ENCODE measurements at places on chromosomes 4 and X.

DNA sequence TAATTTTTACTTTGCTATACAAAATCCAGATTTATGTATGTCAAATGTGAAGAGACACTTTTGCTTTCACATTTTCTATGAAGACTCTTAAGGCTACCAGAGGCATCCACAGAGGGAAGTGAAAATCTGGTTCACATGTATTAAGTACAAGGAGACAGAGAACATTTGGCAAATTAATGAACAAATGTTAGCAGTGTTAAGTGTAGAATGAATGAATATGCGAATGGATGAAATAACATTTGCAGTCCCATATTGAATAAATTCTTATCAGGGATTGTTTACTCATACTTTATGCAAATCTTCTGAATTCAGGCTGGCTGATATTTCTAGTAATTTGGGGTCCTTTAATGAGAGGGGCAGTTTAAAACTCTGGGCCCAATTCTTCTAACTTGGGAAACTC is 159.9 kb downstream of the LDB2 start:
- no peak for DNase-seq

DNA sequence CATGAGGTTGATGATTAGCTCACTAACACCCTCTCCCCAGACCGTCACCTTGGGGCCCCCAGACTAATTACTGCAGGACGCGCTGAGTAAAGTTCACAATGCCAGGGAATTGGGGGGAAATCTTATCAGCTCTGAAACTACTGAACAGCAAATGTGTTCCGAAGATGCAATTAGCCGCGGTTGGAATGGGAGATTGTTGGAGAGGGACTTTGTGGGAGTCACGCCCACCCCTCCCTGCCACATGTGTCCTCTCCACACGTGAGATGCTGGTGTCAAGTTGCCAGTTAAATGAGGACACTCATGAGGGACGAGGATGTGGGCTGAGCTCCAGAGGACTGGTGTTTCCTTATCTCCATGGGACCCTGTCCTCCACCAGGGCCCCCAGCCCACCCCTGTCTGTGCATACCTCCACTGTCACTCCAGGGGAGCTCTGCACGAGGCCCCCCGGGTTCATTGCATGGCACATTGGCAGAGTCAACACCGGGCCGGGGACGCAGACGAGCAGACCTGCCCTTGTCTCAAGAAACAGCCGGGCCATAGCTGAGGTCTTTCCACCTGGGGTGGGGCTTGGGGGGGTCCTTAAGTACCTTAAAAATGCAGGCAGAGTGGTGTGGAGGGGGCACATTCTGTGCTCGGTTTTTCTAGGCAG is 175.4 kb upstream of the PSAPL1 start:
- no peak for DNase-seq

- peak; percentile 80 for DNase-seq
Observed at GRCh38 chr4:1351854-1352566, 5.0 kb downstream of the UVSSA start.

DNA sequence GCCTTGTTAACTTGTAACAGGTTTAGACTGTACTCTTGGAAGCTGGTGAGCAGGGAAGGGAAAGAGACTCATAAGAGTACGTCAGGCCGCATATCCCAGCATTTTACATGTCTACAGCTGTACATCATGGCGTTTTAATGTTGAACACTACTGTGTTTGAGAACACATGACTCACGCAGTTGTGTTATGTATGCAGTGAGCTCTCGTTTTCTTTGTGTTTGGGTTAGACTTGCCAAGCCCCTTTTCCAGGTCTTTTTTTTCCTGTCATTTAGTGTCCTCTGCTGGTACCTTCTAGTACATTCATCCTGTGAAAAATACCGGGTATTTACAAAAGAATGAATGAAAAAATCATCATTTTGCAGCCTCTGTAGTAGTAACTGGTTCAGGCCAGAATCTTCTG is 35.3 kb downstream of the SMS start:
- no peak for DNase-seq

GRCh38 chr4:111873801-111874200 is 271.5 kb upstream of the FAM241A start:
- no peak for DNase-seq

- no peak for DNase-seq
Observed at GRCh38 chr4:52752936-52753335, 1.7 kb upstream of the ERVMER34-1 start.

- DNase-seq = no peak
Observed at GRCh38 chr4:100288811-100289529, 98.7 kb upstream of the DDIT4L start.

GRCh38 chrX:18354369-18355223 is at the start of gene SCML2:
Gene SCML2 (minus strand): TSS chrX:18354688. CDS start chrX:18334071, 20,617 bp downstream.
- peak; percentile 21 for DNase-seq

- DNase-seq = no peak
Observed at GRCh38 chr4:25310803-25311166, 1.8 kb upstream of the ZCCHC4 start.

DNA sequence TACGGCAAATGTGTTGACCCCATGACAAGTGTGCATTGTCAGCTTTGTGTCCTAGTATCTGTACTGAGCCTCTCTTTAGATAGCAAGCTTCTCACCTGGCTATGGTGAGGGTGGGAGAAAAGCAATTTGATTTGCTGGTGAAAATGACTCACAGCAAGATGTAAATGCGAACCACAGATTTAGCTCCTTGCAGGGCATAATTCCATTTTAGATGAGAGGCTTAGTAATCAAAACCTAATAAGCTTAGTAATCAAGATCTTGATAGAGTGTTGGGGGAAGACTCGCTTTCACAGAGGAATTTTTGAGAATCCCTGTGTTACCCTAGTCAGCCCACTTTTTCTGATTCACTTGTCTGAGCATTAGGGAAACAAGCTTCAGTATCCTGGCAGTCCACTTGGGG is 7.7 kb upstream of the OCIAD2 start:
- DNase-seq = no peak

- no peak for DNase-seq
Observed at GRCh38 chr4:86652332-86652932, 58.3 kb downstream of the PTPN13 start.

DNA sequence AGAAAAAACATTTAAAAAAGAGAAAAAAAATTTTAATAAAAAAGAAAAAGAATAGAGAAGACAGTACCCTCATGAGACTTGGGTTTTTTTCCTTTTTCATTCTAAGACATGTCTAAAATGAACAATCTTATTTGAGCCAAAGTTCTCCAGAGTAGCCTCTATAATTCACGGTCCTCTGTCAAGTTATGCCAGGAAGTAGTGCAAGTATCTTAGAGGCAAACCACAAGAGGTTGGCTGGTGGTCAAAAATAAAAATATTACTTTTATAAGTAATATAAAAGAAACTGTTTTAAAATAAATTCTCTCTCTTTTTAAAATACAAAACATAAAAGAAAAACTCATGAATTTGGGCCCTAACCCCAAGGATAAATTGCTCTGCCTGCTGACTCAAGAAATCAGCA is 26.5 kb downstream of the HNRNPDL start:
- DNase-seq = no peak

GRCh38 chrX:79082899-79083298 is 61.6 kb upstream of the GPR174 start:
- DNase-seq = no peak

GRCh38 chr4:99090481-99091215 is 2.1 kb upstream of the ADH5 start:
- no peak for DNase-seq

DNA sequence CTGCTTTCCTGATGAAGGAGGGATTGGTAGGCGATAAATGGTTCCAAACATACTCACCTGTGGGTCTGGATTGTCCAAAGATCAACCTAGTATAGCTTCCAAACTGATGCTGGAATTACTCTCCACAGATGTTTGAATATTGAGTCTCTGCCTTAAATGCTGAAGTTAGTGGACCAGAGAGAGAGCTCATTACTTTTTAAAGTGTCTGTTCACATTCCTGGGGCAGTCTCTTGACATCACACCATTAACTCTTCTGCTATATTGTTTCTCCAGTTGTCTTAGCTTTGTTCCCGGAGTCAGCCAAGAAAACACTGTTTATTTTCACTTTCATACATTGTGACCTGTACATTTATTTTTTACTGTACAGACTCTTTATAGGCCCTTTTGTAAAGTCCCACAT is 35.4 kb downstream of the ARHGEF38 start:
- no peak for DNase-seq

DNA sequence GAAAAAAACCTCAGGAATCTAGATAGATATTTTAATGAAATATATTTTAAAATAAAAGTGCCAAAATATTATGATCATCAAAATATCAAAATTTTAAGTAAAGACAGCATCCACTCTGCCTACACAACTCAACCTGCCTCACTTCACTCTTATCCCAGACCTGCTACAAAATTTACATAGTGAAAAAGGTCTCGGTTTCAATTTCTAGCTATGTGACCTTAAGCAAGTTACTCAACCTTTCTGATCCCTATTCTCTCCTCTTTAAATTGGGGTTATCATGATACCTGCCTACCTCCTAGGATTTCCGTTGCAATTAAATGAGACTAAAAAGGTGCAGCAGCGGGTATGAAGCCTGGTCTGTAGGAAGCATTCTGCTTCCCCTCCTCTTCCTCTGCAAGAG is 72.9 kb downstream of the FAM114A1 start:
- DNase-seq = no peak

DNA sequence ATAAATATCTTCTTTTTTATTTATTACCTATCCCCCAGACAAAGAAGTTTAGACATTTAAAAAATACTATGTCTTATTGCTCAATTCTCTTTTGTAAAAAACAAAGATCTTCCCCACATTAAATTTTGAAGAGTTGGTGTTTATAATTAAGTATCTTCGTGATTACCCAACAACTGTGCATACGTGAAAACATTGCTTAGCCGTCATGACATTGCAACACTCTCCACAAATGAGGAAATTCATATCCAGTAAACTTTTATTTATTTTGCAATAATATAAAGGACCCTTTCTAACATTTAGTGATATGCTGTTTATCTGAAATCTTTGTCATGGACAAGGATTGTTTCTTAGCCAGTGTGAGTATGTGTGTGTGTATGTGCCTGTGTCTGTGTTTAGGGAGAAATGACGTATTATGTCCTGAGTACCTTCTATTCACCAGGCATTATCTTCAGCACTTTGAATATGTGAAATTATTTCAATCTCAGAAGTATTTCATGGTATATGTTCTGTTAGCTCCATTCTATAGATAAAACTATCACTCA is 26.1 kb upstream of the EREG start:
- no peak for DNase-seq

GRCh38 chr4:97215409-97215941 is 927.8 kb downstream of the STPG2 start:
- DNase-seq = no peak

DNA sequence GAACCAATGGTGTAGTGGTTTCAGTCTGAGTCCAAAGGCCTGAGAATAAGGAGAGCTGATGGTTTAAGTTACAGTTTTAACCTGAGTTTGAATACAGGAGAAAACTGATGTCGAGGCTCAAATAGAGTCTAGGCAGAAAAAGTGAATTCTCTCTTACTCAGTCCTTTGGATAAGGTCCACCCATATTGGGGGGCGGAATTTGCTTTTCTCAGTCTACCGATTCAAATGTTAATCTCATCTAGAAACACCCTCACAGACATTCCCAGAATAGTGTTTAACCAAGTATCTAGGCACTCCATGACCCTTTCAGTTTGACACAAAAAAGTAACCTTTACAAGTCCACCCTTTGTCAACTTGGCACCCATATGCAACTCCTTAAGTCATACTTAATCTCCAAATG is 216.0 kb downstream of the GRID2 start:
- DNase-seq = no peak

DNA sequence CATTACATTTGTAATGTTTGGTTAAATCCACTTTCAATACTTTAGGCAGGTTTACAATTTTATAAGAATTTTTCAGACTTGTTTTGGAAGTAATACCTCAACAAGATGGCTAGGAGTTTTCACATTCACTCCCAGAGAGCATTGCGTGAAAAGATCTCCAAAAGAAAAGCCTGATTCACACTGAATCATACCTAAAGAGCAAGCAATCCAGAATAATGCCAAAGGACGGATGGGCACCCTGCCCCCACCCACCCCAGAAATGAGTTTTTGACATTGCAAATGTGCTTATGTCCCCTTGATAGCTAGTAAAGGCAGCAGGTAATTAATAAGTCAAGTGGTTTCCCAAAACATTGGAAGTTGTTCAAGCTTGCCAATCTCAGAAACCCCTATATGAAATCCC is 557.7 kb upstream of the TENM3 start:
- no peak for DNase-seq

DNA sequence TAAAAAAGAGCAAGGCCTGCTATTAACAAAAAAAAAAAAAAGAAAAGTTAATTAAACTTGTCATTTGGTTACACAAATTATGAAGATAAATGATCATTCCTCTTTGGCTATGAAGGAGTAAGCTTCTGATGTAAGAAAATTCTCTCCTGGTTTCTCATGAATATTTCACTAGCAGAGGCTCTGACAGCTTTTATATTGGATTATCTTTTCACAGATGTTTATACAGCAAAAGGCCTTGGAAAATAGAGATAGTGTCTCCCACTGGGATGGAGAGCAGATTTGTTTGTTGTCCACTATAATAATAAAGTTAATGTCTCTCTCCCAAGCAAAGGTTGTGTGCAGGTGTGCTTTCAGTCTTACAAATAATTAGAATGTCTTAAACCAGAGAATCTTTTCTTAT is 40.7 kb upstream of the PDGFC start:
- no peak for DNase-seq

DNA sequence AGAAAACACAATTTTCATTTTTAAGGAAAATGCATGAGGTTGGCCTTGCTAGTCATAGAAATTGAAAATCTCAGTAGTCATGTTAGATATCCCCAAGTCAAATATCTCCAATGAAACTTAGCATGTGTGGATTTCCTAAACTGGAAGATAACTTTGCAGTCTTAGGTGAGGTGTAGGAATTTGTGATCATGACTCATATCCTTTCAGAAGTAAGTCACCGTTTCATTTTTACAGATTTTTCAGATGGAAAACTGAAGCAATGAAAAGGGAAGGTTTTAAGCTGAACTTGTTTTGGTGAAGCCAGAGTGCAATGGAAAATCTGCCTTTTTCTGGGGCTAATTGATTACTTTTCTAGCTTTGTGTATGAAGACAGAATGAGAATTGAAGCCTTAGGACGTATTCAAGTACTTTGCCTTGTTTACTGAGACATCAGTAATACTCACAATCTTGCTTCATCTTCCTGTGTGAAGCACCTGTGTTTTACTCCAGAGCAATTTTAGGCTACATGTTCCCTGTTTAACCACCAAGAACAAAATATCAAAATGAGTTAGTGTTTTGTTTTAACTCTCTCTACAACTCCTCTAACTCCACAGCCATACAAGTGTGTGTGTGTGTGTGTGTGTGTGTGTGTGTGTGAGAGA is 1662.8 kb upstream of the ADGRL3 start:
- DNase-seq = no peak

Data from central memory CD4-positive, alpha-beta T cell (primary cell).